Stimulated activated effector memory CD8-positive, alpha-beta T cell treated with anti-CD3 and anti-CD28 coated beads, Interleukin-12 subunit alpha, Interleukin-12 subunit beta, amount 100 ng/mL, for 72 hours (primary cell): ENCODE measurements at places on chromosomes 6 and 20.

DNA sequence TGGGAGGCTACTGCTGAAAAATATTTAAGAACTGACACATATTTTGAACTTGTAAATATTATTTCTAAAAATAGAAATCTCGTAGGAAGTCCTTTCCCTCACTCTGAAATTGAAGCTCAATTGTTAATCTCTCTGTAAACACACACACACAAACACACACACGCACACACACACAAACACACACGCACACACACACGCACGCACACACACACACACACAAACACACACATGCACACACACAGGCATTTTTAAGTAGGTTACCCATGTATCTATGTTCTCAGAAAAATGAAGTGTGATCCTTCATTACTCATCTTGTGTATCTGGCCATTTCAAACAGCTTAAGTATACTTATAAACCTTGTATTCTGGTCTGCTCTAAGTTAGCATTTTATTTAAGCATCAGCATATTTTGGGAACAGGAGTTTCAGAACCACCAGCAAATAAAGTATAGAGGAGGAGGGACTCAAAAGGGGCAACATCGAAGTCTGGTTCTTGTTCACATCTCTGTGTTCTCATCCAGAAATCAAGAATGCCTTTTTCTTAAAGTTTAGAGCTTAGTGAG is 11.6 kb downstream of the CCN6 start:
- DNase-seq: no peak

DNA sequence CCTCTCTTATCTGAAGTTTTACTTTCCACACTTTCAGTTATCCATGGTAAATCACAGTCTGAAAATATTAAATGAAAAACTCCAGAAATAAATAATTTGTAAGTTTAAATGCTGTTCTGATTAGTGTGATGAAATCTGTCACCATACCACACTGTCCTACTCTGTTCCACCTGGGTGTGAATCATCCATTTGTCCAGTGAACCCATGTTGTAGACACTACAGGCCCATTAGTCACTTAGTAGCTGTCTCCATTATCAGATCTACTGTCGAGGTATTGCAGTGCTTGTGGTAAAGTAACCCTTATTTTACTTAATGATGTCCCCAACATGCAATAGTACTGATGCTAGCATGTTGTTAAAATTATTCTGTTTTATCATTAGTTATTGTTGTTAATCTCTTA is 29.2 kb upstream of the MMS22L start:
- DNase-seq: no peak

DNA sequence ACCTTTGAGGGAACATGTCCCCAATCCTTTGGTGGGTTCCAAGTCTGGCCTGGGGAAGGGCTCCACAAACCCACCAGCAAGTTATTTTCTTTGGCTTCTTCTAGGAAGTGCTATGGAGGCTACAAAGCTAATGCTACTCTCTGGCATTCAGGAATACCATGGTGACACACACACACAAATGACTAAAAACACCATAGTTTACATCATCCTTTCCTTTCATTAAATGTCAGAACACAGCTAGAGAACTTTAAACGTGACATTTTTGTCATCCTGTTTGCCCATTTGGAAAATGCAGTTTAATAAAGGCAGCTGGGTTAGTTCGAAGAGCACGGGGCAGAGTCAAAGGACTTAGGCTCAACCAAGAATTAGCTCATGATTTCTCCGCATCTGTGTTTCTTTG is 40.2 kb upstream of the PROKR2 start:
- DNase-seq: no peak

DNA sequence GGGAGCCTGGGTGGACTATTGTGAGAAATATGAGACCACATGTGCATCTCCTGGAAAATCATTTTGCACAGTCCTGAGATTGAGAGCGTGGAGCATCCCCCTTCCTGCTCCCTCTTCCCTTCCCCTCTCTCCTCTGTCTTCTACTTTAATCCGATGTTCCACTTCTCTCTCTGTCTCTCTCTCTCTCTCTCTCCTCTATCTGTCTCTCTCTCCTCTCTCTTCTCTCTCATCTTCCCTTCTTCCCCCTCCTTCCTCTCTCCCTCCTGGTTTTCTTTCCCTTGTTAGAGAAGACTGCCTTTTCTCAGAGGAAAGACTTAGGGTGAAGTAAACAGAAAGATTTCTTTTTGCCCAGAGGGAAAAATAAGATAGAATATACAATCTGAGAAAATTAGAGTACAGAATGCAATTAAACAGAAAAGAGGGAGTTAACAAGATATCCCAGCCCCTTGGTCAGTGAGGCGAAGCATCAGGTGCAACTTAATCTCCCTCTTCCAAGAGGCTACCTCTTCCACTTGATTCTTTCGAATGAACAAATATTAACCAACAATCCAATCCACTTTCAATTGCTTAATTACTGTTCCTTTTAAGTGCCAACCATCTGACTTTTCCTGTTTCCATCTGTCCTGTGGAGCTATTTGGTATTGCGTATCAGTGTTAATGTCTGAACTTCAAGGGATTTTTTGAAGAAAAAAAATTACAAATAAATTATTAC is 14.6 kb downstream of the KHDC1 start:
- DNase-seq: no peak

GRCh38 chr6:71284785-71285184 is 3.8 kb upstream of the OGFRL1 start:
- DNase-seq: no peak

DNA sequence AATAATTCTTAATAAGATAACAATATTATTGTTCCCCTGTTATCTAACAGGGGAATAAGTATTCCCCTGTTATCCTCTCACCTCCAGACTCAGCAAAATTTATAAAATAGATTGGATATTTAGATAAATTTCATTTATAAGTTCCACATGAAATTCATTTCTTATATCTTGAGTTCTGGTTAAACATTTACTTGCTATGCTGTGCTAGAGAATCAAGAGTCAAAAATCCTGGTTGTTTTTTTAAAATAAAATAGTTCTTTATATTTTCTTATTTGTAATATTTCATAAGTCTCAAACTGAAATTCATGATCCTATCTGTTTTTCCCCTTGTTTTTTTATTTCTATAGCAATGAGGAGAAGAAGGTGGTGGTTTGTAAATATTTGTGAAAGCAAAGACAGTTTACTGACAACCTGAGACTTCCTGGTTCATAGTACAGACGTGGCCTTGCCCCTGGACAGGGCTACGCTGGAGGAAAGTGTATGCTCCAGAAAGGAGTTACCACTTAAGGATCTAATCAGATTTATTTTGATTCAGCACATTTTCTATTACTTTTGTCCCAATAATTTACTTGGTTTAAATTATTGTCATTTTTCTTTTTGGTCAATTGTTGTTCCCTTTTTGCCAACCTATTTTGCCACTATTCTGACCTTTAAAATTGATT is 37.8 kb upstream of the MARCKS start:
- DNase-seq: no peak

- DNase-seq: no peak
These were observed 12.4 kb downstream of the SERINC1 start for GRCh38 chr6:122459240-122459639.

DNA sequence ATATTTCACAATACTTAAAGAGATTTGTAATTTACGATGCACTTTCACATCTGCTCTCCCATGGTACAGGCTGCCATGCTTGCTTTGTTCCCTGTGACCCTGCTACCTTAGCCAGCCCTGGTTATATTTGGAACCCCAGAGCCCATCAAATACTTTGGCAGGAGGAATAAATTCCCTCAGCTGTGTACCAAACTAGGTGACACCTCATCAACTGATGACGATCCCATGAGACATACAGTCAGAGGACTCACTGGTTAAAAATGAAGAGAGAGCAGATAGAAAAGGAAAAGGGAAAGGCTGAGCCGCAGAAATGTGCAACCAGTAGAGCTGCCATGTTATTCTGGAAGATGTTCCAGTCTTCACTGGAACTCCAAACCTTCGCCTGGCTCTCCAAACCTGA is 120.0 kb downstream of the SIM1 start:
- no peak for DNase-seq

DNA sequence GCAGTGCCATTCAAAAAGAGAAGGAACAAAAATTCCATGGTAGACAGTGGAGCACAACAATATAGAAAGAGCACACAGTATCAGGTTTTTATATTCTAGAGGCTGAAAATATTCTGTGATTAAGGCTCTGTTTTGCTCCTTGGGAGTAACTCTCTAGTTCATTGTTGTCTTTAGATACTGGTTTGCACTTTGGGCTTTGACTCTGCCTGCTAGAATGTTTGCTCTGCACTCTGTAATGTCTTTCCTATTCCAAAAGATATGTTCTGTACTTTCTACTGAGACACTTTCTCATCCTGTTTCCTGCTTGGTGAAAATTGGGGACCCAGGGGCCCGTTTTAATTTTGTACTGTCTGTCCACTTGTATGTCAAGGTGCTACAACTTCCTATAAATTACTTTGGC is 564.7 kb downstream of the BMP2 start:
- no peak for DNase-seq

- DNase-seq: no peak
These were observed 404.5 kb downstream of the PHF3 start for GRCh38 chr6:64040113-64040512.

DNA sequence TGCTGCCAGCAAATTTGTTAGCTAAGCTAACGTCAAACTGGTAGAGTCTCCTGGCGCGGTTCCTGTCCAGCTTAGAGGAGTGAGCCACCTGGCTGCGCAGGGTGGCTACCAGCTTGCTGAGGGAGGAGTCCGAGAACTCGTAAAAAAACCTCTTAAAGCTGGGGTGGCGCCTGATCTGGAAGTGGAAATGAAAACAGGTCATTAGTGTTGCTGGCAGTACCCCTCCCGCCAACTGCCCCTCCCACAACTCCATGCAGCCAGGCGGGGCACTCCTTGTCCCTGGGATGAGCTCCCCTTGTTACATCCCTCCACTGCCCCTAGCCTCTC is 17.3 kb downstream of the BNIP5 start:
- DNase-seq: no peak

DNA sequence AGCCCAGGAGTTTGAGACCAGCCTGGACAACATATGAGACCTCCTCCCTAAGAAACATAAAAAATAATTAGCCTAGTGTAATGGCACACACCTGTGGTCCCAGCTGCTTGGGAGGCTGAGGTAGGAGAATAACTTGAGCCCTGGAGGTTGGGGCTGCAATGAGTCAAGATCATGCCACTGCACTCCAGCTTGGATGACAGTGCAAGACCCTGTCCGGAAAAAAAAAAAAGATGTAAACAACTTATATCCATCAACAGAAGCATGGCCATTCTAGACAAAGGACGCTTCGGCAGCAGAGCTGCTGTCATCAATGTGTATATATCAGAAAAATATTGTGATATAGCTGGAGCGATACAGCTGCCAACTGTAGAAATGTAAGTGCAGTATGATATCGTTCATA is 59.6 kb upstream of the ARID1B start:
- no peak for DNase-seq

DNA sequence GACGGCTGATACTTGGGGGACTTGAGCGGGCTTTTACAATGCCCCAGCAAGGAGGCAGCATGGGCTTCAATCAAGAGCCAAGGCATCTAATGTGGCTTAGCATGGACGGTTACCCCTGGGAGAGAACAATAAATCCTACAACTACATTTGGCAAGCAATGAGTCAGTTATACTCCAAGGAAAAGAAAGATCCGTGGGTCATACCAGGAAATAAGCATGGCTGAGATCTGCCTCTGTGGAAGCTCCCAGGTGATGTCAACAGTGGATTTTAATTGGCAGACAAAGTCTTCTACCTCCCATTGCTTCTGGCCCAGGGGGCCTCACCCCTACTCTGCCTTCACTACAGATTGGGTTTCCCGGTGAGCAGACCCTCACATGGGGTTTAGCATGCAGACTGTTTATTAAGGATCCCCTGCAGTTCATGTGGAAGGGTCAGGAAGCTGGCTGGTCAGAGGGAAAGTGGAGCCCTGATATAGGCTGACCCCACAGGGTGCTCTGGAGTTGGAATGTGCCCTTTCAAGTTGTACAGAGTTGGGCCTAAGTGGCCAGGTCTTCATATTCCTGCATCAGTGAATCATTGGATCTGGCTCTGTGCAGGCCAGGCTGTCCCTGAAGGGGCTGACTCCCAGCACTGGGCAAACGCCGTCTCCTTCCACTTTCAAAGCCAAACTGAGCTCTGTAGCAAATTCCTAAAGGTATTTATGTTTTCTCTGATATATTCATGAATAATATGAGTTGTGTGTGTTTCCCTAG is 91.3 kb upstream of the GGTLC1 start:
- DNase-seq: no peak

DNA sequence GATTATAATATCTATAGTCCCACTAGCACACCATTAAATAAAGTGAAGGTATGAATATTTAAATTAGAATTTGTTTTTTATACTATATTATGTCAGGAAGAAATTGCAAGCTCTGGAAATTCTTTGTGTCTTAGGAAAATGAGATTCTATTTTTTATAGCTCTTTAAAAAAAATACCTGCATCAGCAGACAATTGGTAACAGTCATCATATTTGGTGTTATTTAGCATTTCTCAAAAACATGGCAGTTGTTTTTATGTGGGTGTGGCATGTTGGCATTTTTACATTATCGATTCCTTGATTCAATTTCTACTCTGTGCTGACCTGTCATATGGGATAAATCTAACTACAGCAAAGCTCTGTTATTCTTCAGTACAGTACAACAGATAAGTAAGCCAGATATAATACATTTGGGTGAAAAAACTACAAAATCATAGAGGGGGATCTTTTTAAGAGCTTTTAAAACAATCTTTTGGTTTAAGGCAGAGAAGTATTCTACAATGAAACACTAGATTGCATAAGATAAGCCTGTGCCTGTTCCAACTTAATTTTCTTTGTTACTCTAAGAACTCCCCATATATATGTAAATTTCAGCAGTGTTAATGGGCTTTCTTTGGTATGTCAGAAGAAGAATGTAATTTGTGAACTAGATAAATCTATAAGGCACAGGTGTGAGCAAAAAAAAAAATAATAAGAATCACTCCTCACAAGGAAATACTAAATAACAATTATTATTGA is 71.5 kb downstream of the LAMA2 start:
- no peak for DNase-seq

DNA sequence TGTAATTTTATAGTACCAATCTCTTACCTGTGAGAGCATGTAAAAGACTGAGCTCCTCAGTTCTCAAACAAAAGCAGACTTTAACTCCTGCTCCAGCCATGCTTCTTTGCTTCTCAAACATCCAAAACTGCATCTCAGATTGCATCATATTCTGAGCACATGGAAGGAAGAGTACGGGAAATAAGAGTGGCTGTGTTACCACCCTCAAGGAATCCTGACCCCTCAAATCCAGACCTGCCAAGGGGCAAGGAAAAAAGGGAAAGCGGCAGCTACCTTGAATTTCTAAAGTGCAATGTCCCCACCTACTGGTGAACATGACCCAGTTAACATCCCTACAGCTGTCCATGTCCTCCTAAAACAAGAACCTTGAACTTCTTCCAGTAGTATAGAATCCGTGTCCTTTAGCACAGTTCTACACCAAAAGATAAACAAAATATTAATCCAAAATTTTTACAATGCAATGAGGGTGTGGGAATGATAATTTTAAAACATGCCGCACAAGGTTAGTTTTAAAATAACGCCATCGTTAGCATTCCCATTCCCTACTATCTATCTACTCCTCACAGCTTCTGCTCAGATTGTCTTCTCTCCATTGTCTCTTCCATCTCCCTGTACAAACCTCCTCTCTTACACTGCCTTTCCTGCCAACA is 34.1 kb upstream of the HLA-DQB1 start:
- no peak for DNase-seq
